ENCODE measurements at places on chromosomes 1 and 21.

DNA sequence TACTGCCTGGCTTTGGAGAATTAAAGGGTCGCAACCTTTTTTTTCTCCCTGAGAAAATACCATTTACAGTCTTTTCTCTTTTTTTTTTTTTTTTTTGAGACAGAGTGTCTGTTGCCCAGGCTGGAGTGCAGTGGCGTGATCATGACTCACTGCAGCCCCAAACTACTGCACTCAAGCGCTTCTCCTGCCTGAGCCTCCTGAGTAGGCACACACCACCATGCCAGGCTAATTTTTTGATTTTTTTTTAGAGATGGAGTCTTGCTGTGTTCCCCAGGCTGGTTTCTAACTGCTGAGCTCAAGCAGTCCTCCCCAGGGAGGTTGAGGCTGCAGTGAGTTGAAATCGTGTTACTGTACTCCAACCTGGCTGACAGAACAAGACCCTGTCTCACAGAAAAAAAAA is 24.6 kb downstream of the UBE4B start:
- no peak for DNase-seq

GRCh38 chr1:14975119-14975518 is 178.4 kb upstream of the TMEM51 start:
- no peak for DNase-seq

DNA sequence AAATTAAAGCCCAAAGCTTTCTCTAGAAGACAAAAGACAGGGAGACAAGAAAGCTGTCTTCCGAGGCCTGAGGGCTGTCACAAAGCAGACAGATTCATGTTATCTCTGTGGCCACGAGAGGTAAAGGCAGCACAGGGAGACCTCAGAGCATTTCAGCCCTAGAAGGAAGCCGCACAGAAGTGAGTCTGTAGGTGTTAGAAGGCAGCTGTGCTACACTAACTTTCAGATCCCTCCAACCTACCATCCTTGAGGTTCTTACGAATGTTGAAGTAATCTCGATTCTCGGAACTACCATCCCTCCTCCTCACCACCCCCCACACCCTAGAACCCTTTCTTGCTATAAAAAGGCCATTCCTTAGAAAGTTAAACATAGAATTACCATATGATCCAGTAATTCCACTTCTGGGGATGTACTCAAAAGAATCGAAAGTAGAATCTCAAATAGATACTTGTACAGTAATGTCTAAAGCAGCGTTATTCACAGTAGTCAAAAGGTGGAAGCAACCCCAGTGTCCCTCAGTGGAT is 21.5 kb upstream of the LYST start:
- DNase-seq, result no peak

DNA sequence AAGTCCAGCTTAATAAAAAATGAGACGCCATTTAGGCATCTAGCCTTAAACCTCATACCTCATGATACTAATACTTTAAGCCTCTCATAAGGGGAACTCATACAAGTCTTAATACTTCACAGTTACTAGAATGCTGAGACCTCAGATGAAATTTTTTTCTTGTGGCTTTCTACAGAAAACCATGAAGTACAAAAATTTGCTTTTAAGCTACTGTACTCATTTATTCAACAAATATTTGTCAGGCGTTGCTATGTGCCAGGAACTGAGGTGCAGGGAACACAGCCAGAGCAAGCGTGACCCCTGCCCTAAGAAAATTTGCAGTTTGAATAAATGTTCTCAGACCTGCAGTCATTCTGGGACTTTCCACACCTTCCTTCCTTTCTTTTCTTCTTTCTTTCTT is 150.6 kb downstream of the MRPL39 start:
- DNase-seq, result no peak

DNA sequence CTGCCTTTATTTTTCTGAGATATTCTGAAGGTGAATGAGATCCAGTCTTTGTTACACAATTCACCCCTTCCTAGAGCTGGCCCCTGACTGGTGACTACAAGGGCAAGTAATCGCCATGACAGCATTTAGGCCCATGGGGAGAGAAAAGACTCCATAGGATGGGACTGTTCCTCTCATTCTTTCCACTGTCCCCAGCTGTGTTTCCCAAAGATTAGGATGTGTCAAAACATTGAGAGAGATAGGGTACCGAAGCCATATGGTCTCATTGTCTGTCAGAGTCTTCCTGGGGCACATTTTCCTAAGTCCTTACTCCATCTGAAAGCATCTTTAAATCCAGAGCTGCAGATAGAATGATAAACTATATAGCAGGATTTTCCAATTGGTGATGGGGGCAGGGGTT is 423.5 kb downstream of the OMA1 start:
- no peak for DNase-seq

GRCh38 chr1:22350924-22351767 is 100.5 kb upstream of the ZBTB40 start:
- no peak for DNase-seq

GRCh38 chr21:45991606-45992300 is 10.2 kb downstream of the COL6A1 start:
- no peak for DNase-seq

DNA sequence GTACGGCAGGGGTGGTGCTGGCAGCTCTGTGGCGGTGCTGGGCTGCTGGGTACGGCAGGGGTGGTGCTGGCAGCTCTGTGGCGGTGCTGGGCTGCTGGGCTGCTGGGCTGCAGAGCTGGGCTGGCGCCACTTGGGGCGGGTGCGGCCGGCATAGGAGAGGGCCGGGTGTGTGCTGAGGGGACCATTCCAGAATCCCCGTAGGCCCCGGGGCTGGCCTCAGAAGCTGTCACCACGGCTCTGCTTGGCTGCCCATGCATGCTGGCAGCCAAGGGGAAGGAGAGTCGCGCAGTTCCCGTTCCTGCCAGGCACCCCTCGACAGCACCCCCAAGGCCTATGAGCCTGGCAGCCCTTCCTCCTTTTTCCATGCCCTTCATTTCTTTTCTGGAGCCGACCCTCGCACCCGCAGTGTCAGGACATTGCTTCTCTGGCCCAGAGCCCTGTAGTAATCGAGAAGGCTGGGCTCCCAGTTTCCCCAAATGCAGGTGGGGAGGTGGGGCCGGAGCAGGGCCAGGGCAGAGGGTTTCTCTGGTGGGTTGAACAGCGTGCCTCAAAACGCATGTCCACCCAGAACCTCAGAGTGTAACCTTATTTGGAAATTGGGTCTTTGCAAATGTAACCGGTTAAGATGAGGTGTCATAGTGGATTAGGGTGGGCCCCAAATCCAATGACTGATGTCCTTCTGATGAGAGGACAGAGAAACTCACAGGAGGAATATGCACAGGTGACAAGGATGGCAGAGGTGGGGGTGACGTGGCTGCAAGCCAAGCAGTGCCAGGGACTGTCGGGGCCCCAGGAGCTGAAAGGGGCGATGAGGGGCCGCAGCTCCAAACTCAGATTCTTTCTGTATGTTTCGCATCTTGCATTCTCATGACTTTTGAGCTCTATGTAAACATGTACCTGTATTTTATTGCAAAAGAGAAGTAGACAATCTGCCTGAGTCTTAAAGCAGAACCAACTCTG is 71.0 kb upstream of the ACTRT2 start:
- DNase-seq, result no peak

DNA sequence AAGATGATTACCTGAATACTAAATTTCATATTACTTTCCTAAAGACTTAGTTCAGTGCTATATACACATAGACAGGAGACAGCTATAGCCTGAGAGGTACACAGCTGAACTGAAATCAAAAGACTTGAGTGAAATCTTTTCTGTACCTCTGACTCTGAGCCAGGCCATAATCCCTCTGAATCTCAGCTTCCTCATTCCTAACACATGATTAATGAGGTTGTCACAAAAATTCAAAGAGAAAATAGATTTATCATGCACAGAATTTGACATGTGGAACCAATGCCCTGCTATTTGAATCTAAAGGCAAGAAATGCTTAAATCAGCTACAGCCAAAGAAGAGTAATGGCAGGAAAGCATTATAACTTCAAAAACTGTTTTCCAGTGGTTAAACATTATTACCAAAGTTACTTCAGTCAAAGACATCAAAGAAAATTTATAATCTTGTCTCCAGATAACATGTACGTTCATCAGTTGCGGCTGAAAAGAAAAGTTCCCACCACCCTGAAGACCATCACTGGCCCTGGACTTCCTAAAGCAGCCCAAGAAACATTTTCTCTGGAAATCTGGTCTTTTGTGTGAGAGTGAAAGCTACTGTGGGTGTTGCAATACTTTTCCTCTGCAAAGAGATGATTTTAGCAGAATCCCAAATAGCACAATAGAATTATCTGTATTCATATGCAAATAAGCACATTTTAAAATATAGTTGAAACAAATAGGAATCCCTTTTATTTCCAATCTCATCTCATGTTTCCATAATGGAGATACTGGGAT is 13.8 kb upstream of the ATP1A1 start:
- DNase-seq, result no peak

GRCh38 chr1:201751872-201752271 is 77.1 kb upstream of the IPO9 start:
- DNase-seq, result no peak

GRCh38 chr1:205662135-205662738 is 18.1 kb downstream of the SLC45A3 start:
- no peak for DNase-seq

DNA sequence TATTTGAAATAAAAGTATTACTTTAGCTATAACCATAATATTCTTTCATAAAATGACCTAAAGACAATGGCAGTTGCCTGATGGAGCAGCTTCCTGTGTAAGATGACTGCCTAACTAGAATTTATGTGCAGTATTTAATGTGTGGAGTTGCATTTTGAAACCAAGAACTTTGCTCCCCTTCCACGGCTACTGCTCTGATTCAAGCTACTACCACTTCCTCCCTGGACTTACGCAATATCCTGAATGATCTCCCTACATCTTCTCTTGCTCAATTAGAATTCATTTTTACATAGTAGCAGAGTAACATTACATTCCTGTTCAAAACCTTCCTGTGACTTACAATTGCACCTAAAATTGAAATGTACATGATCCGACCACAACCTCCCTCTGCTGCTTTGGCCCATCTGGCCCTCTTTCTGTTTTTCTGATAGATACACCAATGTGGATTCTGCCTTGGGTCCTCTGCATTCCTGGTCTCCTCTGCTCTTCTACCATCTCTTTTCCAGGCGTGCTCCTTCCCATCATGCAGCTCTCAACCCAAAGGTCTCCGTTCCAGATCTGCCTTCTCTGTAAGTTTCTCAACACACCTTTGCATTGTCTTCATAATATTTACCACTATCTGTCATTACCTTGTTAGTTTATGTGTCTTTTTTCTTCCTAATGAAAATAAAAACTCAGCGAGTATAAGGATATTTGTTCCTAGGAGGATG is 47.4 kb upstream of the USP25 start:
- DNase-seq, result no peak

DNA sequence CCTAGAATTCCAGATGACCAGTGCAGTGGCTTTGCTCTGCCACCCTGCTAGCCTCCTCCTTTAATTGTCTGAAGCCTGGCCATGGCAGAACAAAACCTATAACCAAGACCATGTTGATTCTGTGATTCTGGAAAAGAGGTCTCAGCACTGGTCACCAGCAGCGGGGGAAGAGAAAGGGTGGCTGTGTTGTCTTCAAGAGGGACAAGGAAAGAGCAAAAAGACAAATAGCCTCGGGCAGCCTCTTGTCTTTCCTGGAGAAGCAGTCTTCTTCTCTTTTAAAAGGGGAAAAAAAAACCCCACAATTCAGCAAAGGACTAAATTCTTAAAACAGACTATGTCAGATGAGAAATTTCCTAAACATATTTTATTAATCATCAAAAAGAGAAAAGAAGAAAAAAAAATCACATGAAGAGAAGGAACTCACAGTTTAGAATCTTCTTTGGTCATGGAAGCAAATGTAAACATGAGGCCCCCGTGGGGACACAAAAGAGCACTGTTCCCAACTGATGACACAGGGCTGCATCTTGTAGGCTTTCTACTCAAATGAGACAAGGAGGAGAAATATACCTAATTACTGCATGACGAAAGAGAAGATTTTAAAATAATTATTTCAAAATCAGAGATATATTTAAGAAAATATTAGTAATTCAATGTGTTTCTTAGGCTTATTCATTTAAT is 36.3 kb upstream of the RAP1GAP start:
- DNase-seq, result no peak

GRCh38 chr1:10401281-10401680 is 2.4 kb downstream of the PGD start:
- DNase-seq, result no peak

GRCh38 chr1:183837062-183837461 is 32.1 kb downstream of the RGL1 start:
- no peak for DNase-seq

DNA sequence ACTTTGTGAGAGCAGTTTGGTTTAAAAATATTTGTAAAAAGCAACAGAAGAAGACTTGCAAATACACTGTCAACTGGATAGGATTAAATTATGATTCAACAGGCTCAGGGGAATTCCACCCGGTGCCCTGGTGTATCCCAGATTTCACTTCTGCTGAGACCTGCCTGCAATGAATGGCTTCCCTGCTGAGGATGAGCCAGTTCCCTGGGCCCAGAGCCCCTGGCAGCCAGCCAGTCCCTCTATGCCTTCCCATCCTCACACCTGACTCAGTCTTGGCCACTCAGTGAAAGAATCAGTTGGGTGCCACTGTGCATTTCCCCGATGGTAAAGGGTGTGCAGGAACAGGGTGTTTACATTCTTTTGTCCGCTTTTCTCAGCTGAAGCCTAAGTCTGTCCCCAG is 64.4 kb downstream of the KCTD3 start:
- peak; percentile 65 for DNase-seq
